Stimulated activated CD8-positive, alpha-beta memory T cell treated with anti-CD3 and anti-CD28 coated beads, Interleukin-4, amount 100 ng/mL, for 4 hours (primary cell): ENCODE measurements at places on chromosomes 13 and 19.

- no peak for DNase-seq
Observed at GRCh38 chr13:86918682-86919081, 752.5 kb upstream of the SLITRK5 start.

GRCh38 chr13:94435604-94436226 lies 43.8 kb downstream of the DCT start:
- DNase-seq: no peak

- DNase-seq: no peak
Observed at GRCh38 chr13:45368005-45368404, 27.0 kb upstream of the TPT1 start.

GRCh38 chr13:78402708-78403400 lies 200.5 kb downstream of the POU4F1 start:
- no peak for DNase-seq

GRCh38 chr13:30615866-30616541 lies 1.7 kb upstream of the USPL1 start:
- DNase-seq: no peak

- DNase-seq: no peak
Observed at GRCh38 chr13:25046274-25046984, 49.5 kb upstream of the PABPC3 start.

- peak; percentile 40 for DNase-seq
Observed at GRCh38 chr19:48415395-48415794, 21.9 kb downstream of the GRIN2D start.

DNA sequence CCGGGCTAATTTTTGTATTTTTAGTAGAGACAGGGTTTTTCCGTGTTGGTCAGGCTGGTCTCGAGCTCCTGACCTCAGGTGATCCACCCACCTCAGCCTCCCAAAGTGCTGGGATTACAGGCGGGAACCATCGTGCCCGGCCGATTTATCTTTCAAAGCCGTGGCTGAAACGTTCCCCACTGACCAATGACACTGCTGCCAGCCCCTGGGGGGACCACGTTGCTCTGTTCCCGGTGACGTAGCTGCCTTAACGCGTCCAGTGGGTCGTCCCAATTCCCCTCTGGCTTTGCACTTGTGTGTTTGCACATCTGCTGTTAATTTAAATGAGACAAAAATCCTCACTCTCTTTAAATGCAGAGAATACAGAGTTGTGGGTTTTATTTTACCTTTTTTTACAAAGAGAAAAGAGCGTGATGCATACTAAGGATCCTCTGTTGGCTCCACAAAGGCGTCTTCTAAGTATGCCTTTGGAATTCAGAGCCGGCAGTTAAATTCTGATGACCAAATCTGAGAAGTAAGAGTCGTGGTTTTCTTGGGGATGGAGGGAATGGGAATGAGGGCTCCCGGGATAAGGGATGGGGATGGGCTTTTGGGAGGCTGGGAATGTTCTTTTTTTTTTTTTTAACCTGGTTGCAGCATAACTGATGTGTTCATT lies 18.6 kb upstream of the LMTK3 start:
- DNase-seq: no peak

DNA sequence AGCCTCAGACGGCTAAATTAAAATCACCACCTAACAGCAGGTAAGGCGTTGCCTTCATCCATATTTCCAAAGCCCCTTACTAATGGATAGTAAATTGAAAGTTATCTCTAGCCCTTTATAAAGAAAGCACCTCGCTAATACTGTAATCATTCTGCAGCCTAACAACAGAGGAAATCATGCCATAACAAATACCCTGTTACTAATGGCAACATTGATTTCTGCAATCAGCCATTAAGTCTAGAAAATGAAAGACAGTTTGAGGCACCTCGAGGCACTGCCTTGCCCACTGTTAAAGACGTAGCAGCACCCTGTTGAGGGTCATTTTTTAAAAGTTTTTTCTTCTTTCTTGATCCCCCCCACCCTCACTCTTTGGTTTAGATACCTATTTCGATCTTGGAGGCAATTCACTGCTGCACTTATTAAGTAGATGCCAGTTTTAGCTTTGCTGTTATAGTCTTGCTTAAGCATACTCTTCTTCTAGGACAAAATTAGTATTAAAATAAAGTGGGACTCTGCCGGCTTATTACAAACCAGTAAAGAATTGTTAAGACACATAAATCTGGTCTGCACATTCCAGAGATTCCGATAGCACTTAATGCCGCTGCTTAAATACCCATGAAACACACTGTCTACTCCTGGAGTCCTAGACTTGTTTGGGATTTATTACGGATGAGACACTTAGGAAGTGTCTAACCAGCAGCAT lies 74.8 kb downstream of the ZNF536 start:
- no peak for DNase-seq

DNA sequence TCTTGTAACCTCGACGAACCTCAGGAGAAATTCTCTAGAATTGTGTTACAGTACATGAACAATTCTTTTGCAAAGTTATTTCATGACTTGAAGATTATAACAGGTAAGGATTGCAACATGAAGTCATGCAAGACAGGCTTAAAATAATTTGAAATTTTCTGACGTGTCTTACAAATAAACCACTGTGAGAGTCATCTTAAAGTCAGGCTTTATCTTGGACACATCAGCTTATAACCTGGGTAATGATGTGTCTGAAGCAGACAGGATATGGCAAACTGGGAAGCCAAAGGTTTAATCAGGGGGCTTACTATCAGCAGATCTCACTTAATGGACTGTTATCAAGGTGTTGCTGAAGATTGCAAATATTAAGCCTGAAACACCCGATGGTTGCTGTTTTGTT lies 407.8 kb downstream of the KLF5 start:
- DNase-seq: no peak

- DNase-seq: no peak
Observed at GRCh38 chr19:681029-682019, 5.1 kb downstream of the FSTL3 start.

DNA sequence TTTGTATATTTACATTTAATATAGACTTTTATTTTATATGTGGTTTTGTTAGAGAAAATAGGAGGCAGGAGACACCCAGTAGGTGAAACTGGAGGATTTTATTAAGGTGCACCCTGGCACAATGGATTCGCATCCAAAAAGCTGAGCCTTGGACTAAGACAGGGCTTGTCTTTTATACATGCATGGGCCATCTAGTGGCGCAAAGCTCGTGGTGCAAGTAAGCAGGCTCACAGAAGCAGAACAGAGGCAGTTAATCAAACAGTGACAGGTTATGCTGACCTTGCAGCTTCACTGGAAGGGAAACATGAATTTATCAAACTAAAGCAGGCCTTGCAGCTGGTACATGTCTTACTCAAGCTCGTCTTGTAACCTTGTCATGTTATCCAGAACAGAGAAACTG lies 58.8 kb upstream of the ZNF681 start:
- DNase-seq: no peak

GRCh38 chr19:38666663-38667511 lies 19.4 kb downstream of the ACTN4 start:
- DNase-seq: no peak

- no peak for DNase-seq
Observed at GRCh38 chr19:54453921-54454780, 5.2 kb downstream of the LENG8 start.

DNA sequence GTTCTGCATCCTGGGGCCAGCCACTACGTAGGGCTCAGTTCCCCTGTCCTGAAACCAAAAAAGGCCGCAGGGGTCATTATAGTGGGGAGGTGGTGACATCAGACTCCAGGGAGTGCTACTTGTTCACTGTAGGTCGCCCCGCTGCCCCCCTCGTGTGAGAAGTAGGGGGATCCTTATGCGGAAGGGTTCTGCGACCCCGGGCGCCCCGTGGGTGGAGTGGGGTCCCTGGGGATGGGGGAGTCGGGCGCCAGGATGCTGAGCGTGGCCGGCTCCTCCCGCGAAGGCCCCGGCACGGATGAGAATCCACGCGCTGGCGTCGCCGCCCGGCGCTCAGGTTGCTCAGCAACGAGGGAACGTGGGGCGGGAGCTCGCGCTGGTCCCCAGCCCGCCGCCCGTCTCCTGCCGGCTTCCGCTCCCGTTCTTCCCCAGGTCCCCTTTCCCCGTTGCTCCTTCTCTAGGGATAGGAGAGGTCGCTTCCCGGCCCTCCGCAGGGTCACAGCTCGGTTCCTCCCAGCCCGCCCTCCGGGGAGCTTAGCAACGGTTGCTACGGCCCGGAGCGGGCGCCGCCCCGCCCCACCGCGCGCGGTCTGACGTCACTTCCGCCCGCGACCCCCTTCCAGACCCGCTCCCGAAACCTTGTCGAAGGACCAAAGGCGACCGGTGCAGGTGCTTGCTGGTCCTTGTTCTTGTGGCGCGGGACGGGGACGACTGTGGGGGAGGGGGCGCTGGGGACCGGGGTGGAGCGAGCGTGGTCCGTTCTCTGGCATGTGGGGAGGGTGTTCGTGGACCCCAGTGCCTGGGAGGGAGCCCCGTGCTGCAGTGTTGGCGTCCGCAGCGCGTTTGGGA lies at the start of gene NAT14:
NAT14 (plus strand) TSS at position 596 of the 846 bp plus-strand sequence. CDS start 521 bp downstream, outside the sequence.
- DNase-seq: peak; percentile 19

DNA sequence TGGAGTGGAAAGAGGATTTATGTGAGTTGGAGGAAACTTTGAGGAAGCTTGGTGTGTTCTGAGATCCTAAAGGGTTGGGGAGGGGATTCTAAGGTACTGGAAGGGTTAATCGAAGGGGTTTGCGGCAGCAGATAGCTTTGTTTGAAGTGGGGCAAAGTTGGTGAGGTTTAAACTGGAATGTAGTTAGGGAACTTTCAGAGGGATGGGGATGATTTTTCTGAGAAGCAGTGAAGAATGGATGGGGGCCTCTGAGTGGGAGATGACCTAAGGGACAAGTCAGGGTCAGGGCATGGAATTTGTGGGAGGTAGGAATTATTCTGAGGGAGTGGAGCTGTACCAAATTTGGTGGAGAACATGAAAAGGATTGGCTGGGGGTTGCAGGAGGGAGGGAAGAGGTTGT lies 3.9 kb downstream of the SAE1 start:
- no peak for DNase-seq

DNA sequence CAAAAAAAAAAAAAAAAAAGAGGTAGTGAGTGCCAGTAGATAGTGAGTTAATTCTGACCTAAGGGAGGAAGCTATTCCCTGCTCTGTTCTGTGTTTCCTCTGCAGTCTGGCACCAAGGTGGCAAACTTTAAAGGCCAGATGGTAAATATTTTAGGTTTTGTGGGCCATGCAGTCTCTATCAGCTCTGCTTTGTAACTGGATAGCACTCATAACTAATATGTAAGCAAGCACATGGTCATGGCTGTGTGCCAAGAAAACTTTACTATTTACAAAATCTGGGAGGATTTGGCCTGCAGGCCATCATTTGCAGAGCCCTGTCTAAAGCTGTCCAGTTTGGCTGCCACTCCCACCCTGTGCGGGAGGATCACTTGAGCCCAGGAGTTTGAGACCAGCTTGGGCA lies 4.3 kb downstream of the PIN1 start:
- DNase-seq: no peak

DNA sequence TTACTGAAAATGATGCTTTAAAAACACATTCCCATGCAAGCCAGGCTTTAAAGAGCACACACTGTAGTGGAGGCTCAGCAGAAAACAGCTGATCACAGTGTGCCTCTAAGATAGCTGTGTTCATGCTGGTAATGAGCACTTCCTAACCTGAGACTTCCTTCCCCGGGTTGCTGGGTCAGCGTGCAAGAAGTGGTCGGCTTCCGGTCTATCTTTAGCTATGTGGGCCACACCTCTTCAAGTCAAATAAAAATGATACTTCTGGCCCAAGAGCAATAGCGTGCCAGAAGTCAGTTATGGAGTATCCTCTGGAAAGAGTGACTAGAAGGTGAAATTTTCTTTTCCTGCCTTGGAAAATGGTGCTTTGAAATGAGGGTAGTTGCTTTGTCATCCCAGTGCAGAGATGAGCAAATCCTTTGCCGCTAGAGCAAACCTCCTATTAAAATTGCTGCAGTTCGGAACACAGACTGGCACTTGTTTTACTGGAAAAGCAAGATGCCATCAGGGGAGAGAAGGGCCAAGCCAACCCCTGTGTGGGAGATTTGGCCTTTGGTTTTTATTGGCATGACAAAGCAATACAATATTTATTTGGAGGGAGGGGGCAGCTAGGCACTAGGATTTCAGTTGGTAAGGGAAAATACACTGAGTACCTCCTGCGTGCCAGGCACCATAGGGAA lies 64.2 kb downstream of the ARHGAP35 start:
- no peak for DNase-seq

DNA sequence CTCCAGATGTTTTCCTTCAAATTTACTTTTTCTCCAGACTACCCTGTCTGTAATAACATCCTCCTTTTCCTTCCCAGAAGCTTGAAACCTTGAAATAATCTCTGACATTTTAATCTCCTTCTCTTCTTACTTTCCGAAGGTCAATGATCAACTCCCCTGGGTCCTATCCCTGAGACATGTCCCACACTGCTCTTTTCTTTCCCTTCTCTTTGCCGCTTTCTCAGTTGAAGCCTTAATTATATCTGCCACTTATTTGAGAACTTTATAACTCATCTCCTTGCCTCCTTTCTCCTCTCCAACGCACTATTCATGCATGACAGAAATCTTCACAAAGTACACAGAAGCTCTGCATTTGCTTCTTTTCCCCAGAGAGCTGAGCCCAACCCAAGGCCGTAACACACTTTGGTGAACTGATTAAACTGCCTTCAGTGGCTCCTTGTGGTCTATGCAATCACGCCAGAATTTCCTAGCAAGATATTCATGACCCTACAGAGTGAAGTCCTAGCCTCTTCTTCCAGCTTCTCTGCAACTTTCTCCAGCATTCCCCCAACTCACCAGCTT lies 9.2 kb upstream of the WASF3 start:
- DNase-seq: no peak

- DNase-seq: no peak
Observed at GRCh38 chr19:10719466-10719961, 1.6 kb downstream of the DNM2 start.

GRCh38 chr13:41631296-41631965 lies 174.1 kb downstream of the RGCC start:
- DNase-seq: no peak

GRCh38 chr13:29693275-29693945 lies 97.9 kb upstream of the SLC7A1 start:
- DNase-seq: no peak

DNA sequence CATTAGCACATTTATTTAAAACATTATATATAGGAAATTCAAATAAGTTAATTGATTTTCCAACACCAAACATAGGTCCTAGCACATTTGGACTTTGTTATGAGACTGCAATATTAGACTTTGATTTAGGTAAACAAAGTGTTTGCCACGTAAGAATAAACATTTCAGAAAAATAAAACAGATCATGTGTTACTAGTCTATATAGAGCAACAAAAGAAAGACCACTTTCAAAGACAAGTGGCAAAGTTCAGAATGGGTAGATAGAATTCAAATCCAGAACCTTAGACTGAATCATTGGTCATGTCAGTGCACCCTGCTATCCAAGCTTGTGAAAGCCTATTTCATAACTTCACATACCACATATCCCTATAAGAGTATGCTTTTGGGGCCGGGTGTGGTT lies 66.7 kb upstream of the PRR20A start:
- no peak for DNase-seq

GRCh38 chr13:44278166-44278565 lies 95.5 kb upstream of the SERP2 start:
- DNase-seq: no peak

- DNase-seq: no peak
Observed at GRCh38 chr13:109547942-109548341, 238.4 kb downstream of the IRS2 start.

- no peak for DNase-seq
Observed at GRCh38 chr19:39746836-39747529, 9.2 kb upstream of the CLC start.

GRCh38 chr19:20388706-20389225 lies 176.8 kb downstream of the ZNF737 start:
- no peak for DNase-seq

- no peak for DNase-seq
Observed at GRCh38 chr19:19418555-19419260, 13.2 kb downstream of the GATAD2A start.
